ENCODE measurements at places on chromosomes 13 and 19. TPM values are rescaled to one million over a fixed set of nuclear protein-coding genes. Genes with fewer than 3 reads are reported as not detected.

DNA sequence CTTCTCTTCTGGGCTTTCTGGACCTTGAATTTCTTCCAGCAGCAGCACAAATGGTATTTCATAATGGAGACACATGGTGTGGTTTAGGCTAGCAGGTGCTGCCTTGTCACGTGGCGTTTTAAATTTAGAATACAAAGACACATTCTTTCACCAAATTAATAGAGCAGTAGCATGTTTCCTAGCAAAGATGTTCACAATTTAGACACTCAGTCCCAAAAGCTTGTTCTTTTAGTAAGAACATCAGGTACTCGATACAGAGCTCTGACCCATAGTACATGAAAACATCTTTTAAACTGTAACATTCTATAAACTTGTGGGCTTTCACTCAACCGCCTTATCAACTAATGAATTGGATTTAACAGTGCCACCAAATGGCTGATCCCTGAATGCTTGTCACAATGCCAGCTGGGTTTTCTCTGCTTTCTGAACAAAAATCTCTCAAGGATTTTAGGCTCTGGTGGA is 290.1 kb downstream of the DCLK1 start:
- no peak for DNase-seq

Gene EBI3
- total RNA-seq = 43.3 TPM

- DNase-seq = no peak
Measured at GRCh38 chr13:71906448-71906847, 39.4 kb upstream of the DACH1 start.

DNA sequence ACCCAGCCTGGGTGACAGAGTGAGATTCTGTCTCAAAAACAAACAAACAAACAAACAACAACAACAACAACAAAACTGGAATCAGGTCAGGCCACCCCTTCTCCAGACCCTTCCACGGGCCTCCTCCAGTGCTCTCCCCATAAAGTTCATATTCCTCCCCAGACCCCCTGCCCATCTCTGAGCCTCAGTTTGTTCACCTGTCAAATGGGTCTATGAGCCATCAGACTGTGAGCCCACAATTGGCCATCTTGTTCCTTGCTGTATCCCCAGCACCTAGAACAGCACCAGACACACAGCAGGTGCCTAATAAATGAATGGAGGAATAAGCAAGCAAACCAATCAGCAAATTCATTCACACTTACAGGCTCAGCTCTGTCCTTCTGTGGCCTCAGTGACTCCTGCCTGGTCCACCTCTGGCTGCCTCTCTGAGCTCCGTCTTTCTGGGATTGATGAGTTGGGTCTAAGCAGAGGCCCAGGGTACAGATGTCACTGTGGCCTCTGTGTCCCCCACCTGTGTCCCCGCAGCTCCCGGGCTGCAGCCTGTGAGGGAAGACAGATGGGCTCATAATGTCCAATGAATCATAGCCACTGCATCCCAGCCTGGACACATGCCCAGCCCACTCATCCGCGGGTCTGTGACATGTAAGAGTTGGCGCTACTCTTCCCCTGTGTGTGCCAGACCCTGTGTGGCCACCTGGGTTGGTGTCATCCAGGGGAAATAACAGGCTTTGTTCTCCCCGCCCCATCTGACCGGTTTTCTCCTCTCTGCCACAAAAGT is 19.6 kb upstream of the PTPRS start:
- DNase-seq = no peak

DNA sequence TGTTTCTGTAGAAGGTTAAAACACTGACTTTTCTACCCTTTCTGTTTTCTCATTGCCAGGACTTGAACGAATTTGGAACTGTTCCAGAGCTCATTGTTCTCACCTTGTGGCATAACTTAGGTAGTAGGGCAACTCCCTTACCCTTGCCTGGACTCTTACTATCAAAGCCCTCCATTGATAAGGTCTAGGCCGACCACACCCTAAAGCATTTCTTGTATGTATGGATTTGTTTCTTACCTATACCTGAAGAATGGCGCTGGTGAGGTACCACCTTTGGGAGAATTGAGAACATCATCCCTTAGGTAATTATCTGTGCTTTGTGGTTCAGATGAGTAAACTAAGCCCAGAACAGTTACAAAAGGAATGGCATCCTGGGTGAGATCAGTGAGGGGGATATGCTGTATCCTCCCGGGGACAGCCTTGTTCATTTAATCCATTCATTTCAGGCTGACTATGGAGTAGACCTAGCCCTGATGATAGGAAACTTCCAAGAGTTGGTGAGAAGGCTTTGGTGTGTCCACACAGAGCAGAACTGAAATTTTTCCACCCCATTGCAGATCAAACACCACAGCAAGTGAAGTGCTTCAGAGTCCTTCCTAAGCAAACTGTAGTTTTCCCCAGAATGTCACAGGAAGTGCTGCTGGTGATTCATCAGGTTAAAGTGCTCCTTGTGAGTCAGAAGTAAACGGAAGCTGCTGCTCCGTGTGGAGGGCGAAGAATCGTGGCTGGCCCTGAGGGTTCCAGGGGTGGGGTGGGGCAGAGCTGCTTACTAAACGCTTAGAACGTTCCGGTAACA is 113.0 kb downstream of the TEX26 start:
- DNase-seq = peak; percentile 67

- DNase-seq = no peak
Measured at GRCh38 chr13:61156753-61157152, 258.9 kb downstream of the PCDH20 start.

Gene PSG3
- total RNA-seq = not detected

Gene APC2
- total RNA-seq = 0.17 TPM

- no peak for DNase-seq
Measured at GRCh38 chr19:39252458-39252857, 3.8 kb upstream of the IFNL4 start.

Gene NXNL1
- not detected for total RNA-seq

- no peak for DNase-seq
Measured at GRCh38 chr19:37855098-37855497, 51.3 kb downstream of the WDR87 start.

DNA sequence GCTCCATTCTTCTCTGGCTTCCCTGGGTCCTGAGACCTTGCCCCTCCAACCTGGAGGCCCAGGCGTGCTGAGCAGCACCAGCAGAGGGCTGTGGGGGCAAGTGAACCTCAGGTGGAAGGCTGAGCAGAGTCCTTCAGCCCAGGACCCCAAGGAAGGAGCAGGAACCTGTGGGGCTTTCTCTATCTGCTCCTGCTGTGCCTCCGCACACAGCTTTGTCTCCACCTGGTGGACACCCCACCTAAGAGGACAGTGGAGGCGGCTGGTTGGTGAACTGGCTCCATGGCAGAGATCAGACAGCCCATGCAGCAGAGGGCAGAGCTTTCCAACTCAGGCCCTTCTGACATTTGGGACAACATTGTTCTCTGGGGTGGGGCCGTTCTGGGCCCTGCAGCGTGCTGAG is 19.7 kb downstream of the ZFR2 start:
- no peak for DNase-seq

DNA sequence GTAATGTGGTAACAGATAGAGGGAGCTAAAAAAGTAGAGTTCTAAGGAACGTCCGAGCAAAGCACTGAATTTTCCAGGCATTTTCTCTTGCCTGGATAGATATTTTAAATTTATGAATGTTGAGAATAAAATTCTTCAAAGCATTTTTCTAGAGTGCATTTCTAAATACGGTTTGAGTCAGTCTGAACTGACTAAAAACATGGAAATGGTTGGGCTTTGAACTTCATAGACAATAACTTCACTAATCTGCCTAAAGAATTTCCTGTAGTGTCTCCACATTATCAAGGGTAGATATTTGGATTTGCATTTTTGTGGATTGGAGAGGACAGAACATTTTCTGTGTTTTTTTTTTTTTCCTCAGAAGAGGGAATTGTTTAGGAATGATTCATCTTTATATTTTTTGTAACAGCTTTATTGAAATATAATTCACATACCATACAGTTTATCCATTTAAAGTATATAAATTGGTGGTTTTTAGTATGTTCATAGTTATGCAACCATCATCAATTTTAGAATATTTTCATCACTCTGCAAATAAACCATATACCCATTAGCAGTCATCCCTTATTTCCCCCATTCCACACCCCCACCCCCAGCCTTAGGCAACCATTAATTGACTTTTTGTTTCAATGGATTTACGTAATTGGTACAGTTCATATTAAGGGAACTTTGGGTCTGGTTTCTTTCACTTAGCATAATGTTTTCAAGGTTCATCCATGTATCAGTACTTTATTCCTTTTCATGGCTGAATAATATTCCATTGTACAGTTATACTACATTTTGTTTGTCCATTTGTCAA is 20.7 kb downstream of the GARRE1 start:
- no peak for DNase-seq

DNA sequence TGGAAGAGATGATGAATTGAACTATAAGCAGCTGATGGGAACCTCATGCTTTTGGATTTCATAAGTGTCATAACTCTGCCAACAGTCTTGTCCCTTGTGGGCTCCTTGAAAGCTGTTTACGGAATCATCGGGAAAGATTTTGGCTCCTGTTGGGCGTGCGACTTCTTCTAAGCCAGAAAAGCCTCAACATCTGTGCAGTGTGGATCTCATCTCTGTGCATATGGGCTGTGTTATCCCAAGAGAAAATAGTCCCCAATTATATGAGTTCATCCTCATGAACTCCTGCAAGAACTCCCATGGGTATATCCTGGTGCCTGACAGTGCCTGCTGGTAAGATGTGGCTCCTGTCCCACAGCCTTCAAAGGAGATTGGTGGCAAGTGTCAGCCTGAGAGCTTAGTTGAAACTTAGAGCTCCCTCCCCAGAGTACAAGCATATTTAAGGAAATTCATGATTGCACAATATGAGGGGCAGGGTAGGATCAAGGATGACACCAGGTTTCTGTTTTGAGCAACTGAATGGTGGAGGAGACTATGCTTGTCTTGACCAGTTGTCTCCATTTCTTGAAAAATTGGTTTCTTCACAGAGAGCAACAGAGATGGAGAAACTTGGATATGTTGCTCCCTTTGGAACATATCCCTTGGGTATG is 243.5 kb downstream of the ITGBL1 start:
- no peak for DNase-seq

Gene NLRP4
- total RNA-seq = not detected

Gene DMKN
- not detected for total RNA-seq

DNA sequence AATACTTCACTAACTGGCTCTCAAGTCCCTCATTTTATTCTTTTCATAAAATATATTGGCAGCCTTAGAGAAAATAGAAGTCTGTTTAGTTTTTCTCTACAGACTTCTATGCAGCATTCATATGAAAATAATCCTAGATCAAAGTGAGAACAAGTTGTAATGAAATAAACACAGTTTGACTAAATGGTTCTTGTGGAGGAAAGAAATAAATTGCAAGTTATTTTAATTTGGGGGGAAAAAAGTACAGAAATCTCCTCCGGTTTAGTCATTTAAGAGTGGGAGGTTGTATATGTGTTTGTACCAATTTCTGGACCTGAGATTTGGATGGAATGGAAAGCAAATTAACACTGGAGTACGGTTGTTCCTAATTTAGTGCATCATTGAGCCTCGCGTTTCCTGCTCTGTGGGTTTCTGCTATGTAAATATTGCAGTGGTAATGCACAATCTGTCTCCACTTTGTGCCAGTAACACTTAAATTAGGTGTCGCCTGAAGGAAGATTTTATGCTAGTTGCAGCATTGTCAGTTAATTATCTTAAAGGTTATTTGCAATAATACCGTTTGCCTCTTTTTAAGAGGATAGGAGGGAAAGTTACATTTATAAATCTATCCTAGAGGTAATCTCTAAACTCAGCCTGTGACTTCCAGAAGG is 100.2 kb downstream of the ZIC5 start:
- no peak for DNase-seq

- DNase-seq = no peak
Measured at GRCh38 chr13:92175330-92175729, 776.9 kb downstream of the GPC5 start.

Gene TMEM255B
- 2.6 TPM for total RNA-seq

Gene GRIN3B
- not detected for total RNA-seq

- no peak for DNase-seq
Measured at GRCh38 chr13:60689571-60689970, 292.6 kb downstream of the TDRD3 start.

DNA sequence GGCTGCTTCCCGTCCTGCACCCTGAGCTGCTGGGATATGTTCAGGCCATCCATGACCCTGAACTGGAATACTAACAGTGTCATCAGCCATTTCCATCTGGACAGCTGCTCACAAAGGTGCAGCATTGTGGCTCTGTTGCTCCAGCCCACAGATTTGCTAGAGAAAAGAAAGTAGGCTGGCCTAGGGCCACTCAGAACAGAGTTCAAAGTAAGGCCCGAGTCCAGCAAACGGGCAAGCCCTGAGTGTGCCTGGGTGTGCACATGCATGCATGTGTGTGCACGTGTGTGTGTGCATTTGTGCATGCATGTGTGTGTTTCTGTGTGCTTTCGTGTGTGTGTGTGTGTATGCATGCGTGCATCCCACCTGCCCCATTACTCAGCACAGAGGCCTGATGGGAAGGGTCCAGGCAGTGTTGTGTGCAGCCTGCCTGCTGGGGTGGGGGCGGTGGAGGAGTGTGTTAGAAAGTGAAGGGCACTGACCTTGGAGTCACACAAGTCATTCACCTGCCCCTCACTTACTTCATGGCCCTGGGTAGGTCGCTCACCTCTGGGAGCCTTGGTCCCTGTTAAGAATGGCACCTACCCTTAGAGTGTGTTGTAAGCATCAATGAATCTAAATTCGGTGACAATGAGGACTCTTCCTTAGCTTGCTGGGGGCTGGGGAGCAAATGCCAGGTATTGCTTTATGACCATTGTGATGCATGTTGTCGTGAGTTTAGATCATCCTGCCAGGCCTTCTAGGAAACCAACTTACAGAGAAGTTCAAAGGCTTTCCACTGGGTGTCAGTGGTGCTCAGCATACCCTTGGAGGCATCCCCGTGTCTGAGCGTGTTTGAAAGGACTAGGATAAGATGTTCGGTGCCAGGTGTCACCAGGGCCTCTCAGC is 53.2 kb downstream of the GPR12 start:
- peak; percentile 5 for DNase-seq
